T-helper 2 cell (primary cell): ENCODE measurements at places on chromosomes 2 and 18.
A peak's percentile ranks its signal among the peaks of the same experiment; 100 is the strongest.

DNA sequence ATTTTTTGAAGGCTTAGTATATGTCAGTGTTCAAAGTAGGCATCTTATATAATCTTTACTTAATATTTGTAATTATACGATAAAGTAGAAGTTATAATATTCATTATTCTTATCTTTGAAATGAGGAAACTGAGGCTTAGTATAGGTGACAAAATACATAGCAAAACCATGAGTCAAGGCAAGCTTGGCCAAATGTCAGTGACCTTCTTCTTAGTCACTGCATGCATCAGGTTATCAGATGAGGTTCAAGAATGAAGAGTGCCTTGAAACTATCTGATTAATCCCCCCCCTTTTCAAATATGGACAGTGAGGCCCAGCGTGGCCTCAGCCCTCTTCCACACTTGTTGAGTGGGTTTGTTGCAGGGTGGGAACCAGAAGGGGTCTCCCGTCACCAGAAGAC lies 59.3 kb downstream of the PMAIP1 start:
- no peak for DNase-seq

DNA sequence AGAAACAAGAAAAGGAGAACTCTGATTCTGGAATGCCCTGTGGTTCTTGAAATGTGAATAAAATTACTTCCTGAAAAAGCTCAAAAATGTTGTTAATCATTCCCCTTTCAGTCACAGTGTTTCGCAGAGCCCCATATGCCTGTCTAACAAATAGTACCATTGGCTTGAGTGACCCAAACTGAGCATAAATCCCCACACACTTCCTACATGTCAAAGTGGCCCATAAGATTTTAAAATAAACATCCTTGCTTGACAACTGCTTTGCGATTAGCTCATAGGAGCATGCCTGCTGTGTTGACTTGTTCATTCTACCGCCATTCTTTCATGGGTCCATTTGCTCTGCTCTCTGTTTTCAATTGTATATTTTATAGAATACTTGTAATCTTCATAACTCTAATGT lies 377.8 kb upstream of the SMIM21 start:
- no peak for DNase-seq

GRCh38 chr2:47799031-47799609 lies 16.2 kb downstream of the MSH6 start:
- no peak for DNase-seq

DNA sequence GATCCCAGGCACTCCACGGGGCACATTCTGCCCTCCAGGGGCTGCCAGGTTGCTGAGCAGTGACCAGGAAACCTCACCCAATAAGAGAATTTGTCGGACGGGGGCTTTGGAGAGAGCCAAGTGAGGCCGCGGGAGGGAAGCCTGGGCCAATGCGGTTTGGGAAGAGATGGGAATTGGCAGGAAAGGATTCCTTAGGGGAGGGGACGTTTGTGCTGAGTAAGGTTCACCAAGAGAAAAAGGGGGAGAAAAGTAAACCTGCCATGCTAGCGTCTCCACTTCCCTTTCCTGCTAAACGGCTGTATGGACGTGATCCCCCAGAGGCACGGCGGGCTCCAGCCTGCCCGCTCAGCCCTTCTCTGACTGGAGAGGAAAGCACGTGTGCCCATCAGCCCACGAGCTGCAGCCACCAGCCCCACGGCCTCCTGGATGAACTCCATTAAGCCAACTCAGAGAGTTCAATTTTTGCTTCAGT lies 194.4 kb upstream of the ID2 start:
- no peak for DNase-seq

DNA sequence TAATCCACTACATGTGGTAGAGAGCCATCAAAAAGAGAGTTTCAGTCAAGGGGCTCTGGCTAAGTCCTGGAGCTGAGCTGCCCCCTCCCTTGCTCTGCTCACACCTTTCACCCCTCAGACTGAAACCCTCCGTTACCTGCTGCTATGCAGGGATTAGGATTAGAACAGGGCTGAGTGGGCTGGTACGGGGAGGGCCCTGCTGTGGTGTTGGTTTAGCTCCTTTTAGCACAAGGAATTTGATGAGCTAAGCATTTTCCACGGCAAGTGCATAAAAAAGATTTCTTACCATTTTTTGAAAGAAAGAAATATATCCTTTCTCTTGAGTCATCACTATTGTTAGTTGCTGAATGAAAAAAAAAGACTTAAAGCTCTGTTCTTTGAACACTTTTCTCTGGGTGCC lies 46.3 kb downstream of the TCF7L1 start:
- no peak for DNase-seq

GRCh38 chr2:9403924-9404323 lies 19.4 kb downstream of the ITGB1BP1 start:
- no peak for DNase-seq

- no peak for DNase-seq
Measured at GRCh38 chr2:53438100-53438499, 329.5 kb upstream of the CHAC2 start.

DNA sequence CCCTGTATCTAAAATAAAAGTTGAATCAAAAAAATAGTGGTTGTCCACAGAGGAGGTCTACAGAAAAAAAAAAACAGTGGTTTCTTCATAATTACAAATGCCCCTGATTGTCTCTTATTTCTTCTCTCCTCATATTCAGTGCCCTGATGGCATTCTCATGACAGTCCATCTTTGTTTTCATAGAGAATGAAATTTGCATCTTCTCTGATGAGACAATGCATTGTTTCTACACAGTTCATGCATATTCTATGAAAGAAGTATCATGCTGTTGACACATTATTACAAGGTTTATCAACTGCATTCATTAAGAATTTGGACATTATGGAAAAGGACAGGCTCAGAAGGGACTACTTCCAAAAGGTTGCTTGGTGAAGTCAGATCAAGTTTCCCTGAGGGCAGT lies 59.5 kb downstream of the LHCGR start:
- DNase-seq, result no peak

DNA sequence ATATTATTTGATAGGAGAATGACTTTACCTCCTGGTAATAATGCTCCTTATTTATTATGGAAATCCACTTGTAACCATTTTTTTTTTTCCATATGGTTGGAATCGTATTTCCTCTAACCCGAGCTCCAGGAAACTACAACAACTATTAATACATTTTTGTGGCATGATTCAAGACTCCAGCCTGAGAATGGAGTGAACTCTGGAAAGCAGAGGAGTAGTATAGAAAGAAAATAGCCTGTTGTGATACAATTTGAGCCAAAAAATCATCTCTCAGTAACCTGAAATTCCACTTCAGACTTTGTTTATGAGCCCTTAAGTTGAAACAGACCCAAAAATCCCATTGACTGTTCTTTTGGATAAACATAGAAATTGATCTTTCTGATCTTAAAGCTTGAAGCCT lies 921.1 kb downstream of the SOCS6 start:
- DNase-seq, result no peak

GRCh38 chr2:157538064-157538463 lies 90.6 kb downstream of the ACVR1C start:
- DNase-seq, result no peak

- no peak for DNase-seq
Measured at GRCh38 chr2:182245963-182246362, 180.9 kb downstream of the PDE1A start.

- DNase-seq, result no peak
Measured at GRCh38 chr18:49537232-49537896, 24.5 kb upstream of the LIPG start.

DNA sequence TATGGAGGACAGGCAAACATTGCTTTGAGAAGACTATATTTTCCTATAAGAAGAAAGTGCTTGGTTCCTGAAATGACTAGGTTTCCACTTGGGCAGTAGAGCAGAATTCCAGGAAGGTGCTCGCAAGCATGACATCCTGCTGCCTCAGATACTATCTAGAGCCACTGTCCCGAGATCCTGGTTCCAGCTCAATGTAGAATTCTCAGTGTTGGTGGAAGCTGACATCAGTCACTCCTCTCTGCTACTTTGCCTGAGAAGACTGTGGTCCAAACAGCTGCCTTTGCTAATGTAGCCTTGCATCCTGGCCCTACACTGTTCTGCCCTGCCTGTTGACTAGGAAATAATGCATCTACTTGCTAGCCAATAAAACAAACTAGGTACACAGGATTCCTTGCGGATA lies 50.0 kb upstream of the ITGA6 start:
- DNase-seq, result no peak

- DNase-seq, result no peak
Measured at GRCh38 chr2:66782780-66783361, 347.9 kb downstream of the MEIS1 start.

DNA sequence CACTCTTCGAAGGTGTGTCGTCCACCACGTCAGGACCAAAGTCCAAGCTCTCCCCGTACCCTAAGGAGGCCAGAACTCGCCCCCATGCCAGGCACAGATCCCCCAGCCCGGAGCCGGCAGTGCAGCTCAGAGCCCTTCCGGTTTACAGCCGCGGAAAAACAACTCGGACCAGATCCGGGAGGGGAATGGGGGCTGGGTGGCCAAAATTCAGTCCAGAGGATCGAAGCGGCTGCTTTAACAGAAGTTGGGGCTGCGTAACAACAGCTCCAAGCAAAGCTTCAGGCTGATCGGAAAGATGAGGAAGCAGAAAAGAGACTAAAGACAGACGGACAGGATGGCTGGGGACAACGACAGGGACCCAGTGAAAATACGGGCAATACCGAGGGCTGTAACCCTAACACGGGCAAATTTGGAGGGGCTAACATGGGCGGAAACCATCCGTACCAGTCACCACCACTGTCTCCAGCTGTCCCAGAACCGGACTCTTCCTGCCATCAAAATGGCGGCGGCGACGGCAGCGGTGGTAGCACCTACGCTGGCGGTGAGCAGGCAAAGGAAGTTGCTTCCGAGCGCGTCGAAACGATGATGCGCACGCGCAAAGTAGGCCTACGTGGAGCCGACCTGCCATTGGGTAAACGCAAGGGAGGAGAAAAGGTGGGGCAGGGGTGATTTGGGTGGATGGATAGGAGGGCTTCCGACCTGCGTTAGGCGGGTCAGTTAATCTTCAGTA lies at the start of gene MMADHC:
MMADHC (minus strand) TSS at position 556 of the 730 bp plus-strand sequence. CDS start 678 bp downstream, outside the sequence.
- peak; percentile 88 for DNase-seq

DNA sequence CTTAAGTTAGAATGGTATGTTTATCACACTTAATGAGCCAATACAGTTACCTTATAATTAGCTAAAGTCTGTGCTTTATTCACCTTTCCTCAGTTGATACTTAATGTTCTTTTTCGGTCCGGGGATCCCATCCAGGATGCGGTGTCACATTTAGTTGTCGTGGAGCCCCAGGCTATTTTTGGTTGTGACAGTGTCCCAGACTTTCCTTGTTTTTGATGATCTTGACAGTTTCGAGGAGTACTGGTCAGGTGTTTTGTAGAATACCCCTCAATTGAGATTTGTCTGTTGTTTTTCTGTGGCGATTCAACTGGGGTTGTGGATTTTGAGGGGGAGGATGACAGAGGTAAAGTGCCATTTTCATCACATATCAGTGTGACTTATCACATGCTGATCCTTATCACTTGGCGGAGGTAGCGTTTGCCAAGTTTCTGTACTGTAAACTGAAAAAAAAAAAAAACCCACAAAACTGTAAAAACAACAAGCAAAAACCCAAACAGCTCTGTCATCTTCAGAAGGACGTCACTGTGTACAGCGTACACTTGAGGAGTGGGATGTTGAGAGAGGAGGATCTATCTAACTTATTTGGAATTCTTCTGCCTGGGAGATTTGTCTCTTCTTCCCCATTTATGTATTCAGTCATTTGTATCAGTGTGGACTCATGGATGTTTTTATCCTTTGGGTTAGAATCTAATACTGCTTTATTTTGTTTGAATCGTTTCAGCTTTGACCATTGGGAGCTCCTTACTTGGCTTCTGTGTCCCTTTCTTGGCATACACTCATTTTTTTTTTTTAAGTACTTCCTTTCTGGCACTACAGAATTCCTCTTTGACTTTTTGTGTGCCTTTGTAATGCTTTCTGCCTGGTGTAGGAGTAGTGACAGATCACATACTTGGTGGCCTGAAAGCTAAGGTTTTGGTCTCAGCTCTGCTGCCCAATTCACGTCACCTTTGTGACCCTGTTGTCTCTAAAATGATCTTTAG lies 68.1 kb downstream of the FMNL2 start:
- no peak for DNase-seq

DNA sequence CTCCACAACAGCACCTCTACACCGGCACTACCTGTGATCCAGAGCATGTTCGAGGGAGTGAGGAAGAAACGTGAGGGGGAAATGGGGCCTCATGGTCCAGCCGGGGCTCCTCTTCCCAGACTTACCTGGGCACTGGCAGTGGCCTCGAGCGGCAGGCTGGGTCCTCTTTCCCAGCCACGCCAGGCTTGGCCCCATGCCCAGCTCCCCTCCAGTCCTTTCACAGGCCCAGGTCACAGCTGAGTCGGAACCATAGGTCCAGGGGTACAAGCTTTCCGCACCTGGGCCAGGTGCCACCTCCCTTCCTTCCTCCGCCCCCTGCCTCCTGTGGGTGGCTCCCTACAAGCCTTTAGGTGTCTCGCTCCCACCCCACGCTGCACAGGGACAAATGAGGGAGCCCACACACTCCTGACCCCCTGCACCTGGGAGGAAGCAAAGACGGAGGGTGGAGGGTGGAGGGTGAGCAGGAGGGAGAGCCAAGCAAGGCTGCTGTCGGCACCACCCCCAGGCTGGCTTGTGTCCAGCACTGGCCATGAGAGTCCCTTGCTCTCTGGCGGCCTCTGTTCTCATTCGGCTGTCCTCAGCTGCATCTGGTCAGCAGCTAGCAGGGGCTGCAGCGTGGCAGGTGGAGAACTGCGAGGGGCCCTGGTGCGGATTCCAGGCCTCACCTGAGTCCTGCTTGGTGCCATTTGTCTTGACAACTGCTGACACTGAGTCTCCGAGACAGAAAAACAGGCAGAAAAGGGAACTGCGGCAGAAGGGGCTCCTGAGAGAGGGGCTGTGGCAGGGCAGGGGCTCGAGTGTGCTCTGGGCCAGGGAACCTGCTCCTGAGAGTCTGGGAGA lies 26.8 kb downstream of the ADRA2B start:
- DNase-seq, result no peak

DNA sequence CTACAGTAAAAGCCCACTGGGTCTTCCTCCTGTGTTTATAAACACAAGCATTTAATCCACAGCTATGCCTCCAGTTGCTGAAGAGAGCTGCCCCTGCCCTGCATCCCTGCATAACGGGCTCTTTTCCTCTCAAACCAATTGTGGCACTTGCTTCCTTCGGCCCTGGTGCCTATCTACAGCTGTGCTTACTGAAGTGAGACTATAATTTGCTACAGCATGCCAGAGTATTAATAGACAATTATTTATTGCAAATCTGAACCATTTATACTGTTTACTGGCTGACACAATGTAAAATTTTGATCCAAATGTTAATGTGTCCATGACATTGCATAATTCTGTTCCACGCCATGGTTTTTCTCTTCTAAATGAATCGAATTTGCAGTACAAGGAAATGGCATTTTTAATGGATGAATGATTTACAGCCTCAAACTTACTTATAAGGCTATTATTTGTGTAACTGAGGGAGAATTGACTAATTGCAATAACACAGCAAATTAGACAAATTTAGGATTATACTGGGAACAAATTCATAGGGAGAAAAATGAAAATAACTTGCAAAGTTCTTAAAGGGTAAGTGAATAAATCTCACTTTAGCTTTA lies 457.0 kb upstream of the HNRNPA3 start:
- DNase-seq, result no peak

GRCh38 chr2:217218269-217219163 lies 358.7 kb upstream of the TNP1 start:
- peak; percentile 35 for DNase-seq
